PC-3 (cell line): ENCODE measurements at places on chromosomes 1 and 21.

GRCh38 chr1:76764638-76765454, 102.4 kb upstream of the ST6GALNAC5 start:
- no peak overlapping the region for H3K27ac ChIP-seq
- H3K4me3 ChIP-seq = no peak overlapping the region
- peaks cover 41% of the 10 kb centered on the region for H3K27me3 ChIP-seq

- H3K36me3 ChIP-seq = no peaks in the 10 kb centered on the region
- no peaks in the 10 kb centered on the region for H3K27me3 ChIP-seq
- H3K4me1 ChIP-seq = no peaks in the 10 kb centered on the region
- no peak overlapping the region for H3K4me3 ChIP-seq
- DNase-seq = no peak
Observed at GRCh38 chr1:162236201-162236600, 140.5 kb downstream of the SPATA46 start.

GRCh38 chr1:165598676-165599059, 32.4 kb upstream of the MGST3 start:
- DNase-seq = no peak
- peaks cover 12% of the 10 kb centered on the region for H3K4me1 ChIP-seq
- no peaks in the 10 kb centered on the region for H3K36me3 ChIP-seq
- peak overlapping the region; percentile 73 for H3K27ac ChIP-seq
- peak overlapping the region; percentile 76 for H3K4me3 ChIP-seq

GRCh38 chr1:95133687-95134086, 16.5 kb downstream of the TLCD4 start:
- DNase-seq = no peak
- H3K4me3 ChIP-seq = no peak overlapping the region

GRCh38 chr1:61043010-61043820, 39.1 kb upstream of the NFIA start:
- H3K36me3 ChIP-seq = no peaks in the 10 kb centered on the region
- peak; percentile 78 for DNase-seq
- H3K4me1 ChIP-seq = no peaks in the 10 kb centered on the region; the same call in 1 of the 2 replicates
- H3K27ac ChIP-seq = no peak overlapping the region
- H3K4me3 ChIP-seq = peak overlapping the region; percentile 56

DNA sequence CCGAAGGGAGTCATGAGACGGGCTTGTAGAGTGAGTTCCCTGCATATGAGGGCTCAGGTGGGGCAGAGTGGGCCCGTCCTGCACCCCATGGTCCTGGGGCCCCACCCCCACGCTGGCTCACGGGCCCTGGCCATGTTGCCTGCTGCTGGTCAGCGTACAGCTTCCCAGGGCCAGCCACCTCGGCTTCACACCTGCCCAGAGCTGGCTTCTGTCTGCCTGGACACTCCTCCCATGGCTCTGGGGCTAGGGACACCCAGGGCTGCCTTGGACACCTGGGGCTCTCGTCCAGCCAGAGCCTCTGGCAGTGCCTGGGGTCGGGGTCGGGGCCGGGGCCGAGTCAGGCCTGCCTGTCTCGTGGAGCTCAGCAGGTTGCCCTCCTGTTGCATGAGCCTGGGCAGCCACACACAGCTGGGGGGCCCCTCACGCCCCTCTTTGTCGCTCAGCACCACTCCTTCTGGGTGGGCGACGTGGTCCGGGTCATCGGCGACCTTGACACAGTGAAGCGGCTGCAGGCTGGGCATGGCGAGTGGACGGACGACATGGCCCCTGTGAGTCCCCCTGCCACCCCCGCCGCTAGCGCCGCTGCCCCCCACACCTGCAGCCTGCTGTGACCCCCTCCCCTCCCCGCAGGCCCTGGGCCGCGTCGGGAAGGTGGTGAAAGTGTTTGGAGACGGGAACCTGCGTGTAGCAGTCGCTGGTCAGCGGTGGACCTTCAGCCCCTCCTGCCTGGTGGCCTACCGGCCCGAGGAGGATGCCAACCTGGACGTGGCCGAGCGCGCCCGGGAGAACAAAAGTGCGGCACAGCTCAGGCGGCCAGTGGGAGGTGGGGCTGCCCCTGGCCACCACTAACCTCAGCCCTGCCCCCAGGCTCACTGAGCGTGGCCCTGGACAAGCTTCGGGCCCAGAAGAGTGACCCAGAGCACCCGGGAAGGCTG, 5.5 kb upstream of the MMP23B start:
- DNase-seq = no peak
- no peaks in the 10 kb centered on the region for H3K27me3 ChIP-seq
- H3K27ac ChIP-seq = no peak overlapping the region
- H3K4me1 ChIP-seq = no peaks in the 10 kb centered on the region
- H3K4me3 ChIP-seq = no peak overlapping the region

- H3K27ac ChIP-seq = no peak overlapping the region
- H3K4me3 ChIP-seq = peak overlapping the region; percentile 68
- H3K4me1 ChIP-seq = peaks cover 62% of the 10 kb centered on the region
- H3K27me3 ChIP-seq = no peaks in the 10 kb centered on the region
Observed at GRCh38 chr1:156689035-156689952, 12.1 kb upstream of the NES start.

DNA sequence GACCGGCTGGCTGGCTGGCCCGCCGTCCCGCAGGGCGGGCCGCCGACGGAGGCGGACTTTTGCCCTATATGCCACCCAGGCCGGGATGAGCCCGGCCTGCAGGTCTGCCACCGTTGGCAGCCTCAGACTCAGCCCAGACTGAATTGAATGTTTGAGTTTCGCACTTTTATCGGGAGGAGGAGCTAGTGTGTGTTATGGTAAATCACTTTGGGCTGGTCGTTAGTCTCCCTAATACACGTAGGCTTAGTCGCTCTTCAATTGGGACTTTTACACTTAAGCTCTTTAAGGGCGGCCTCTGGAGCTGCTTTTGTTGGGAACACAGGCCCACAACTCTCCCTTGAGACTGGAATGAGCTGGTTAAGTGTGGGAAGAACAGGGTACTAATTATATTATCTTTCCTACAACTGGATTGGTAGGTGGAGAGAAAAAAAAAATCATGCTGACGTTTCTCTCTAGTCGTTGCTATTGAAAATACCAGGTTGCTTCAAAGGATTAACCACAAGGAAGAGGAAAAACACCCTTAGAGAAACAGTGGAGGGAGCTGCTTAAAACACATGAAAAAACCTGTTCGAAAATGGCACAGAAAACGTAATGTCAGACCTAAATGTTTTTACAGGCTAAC, 1.4 kb upstream of the IRF2BP2 start:
- H3K27ac ChIP-seq = peak overlapping the region; percentile 97
- no peaks in the 10 kb centered on the region for H3K27me3 ChIP-seq
- H3K36me3 ChIP-seq = peaks cover 19% of the 10 kb centered on the region
- H3K4me1 ChIP-seq = peaks cover 34% of the 10 kb centered on the region
